ENCODE measurements at places on chromosomes 12 and 14.

GRCh38 chr12:51821440-51822260 lies 26.9 kb downstream of the FIGNL2 start:
- DNase-seq, result no peak

GRCh38 chr12:121214855-121215745 lies 5.2 kb downstream of the P2RX4 start:
- DNase-seq, result no peak

DNA sequence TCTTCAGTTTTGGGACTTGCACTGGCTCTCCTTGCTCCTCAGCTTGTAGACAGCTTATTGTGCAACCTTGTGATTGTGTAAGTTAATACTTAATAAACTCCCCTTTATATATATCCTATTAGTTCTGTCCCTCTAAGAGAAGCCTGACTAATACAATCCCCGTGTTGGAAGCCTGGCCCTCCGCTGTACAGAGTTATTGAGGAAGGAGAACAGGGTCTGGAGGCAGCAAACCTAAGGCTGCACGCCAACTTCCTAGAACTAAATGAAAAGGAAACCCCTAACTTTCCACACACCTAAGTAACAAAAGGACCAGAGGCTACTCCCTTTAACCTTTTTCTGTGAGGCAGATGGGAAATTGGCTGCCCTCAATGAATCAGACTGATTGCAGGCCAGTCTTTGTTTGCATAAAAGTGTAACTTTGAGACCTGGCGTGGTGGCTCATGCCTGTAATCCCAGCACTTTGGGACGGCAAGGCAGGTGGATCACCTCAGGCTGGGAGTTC lies 42.6 kb upstream of the LIMA1 start:
- no peak for DNase-seq

DNA sequence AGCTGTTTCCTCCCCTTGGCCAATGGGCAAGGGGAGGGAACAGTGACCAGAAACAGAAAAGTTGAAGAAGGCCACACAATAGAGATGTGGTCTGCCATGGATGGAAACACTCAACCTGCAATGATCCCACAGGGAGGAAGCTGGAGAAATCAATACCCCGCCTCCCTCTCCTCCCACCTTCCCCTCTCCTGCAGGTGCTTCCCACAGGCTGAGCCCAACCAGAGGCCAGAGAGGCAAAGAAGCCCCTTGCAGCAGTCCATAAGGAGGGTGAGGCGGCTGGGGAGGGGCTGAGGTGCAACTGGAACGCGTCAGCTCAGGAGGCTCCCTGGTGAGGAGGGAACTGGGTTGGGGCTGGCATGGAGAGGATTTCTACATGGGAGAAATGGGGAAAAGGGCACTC lies 84.0 kb downstream of the RNF34 start:
- DNase-seq, result no peak

- DNase-seq, result no peak
Measured at GRCh38 chr14:85417396-85417795, 112.5 kb upstream of the FLRT2 start.

DNA sequence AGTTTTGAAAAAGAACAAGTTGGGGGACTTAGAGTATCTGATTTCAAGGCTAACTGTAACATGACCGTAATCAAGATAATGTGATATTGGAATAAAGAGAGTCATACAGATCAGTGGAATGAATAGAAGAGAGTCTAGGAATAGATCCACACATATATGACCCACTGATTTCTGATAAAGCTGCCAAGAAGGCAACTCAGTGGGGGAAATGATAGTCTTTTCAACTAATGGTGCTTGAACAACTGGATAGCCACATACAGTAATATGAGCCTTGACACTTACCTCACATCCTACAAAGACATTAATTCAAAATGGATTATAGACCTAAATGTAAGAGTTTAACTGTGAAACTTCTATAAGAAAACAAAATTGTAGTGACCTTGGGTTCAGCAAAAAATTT lies 3.8 kb downstream of the PRKCH start:
- no peak for DNase-seq

DNA sequence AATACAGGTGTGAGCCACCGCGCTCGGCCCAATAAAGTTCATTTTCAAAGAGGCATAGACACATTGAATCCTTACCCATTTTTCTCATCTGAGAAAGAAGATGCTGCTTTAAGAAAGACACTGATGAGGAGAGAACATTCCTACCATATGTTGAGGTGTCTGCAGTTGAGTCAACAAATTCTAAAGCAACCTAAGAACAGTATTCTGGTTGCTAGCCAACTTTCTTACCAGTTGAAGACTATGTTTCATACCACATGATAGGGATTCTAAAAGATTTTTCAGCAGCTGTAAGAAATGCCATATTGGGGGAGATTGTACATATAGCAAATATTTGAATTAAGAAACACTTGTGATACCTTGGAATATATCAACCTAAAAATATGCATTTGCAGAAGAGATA lies 160.1 kb downstream of the SRGAP1 start:
- DNase-seq, result no peak

- no peak for DNase-seq
Measured at GRCh38 chr12:114302117-114302516, 103.8 kb downstream of the TBX5 start.

DNA sequence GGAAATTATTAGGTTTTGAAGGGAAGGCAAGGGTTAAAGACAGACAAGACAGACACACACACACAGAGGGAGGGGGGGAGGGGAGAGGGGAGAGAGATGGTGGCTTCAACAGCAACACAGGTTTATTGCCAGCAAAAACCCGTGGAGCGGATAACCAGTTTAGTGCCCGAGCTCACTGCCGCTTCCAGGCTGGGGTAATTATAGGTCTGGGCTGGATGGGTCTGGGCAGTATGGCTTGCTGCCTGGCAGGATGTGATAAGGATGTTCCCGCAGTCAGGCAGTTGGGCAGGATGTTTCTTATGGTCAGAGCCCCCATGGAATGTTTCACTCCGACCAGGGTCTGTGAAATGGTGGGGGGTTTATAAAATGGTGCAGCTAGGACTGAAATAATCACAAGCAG lies 4.4 kb upstream of the TDRD9 start:
- DNase-seq, result no peak

GRCh38 chr12:65943388-65944137 lies 119.3 kb downstream of the HMGA2 start:
- no peak for DNase-seq

- DNase-seq, result no peak
Measured at GRCh38 chr12:110536834-110537604, 34.9 kb downstream of the RAD9B start.

DNA sequence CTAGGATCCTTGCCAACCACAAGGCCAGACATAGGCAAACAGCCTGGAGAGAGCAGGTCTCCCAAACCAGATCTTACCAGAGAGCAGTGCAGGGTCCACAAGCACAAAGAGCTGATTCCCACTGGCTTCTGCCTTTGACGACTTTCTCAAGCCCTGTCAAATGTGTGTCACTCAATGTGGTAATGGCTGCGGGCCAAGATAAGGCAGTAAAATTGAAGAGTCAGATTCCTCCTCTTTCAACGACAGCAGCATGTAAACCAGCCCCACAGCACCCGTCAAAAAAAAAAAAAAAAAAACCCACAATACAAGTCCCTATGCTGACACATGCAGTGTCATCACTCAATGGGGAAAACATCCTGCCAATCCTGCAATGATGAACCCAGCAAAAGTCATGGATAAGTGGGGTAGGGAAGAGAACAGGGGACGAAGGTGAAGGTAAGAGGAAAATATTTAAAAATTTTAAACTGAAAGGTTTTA lies at the start of gene STON2:
Gene STON2 (minus strand): TSS at position 123 of the 477 bp plus-strand sequence. CDS start 1,942 bp downstream, outside the sequence.
- DNase-seq, result no peak

- no peak for DNase-seq
Measured at GRCh38 chr12:47419497-47419896, 286.3 kb downstream of the RPAP3 start.

DNA sequence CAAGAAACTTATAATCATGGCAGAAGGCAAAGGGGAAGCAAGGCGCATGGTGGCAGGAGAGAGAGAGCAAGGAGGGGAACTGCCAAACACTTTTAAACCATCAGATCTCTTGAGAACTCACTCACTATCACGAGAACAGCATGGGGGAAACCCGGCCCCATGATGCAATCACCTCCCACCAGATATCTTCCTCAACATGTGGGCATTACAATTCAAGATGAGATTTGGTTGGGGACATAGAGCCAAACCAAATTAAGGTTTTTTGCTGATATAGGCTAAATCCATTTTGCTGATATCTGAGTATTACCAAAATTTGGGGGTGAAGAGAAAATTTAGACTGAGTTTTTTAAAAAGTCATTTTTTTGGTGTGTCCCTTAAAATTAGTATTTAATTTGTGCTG lies 54.9 kb upstream of the TMX1 start:
- no peak for DNase-seq

DNA sequence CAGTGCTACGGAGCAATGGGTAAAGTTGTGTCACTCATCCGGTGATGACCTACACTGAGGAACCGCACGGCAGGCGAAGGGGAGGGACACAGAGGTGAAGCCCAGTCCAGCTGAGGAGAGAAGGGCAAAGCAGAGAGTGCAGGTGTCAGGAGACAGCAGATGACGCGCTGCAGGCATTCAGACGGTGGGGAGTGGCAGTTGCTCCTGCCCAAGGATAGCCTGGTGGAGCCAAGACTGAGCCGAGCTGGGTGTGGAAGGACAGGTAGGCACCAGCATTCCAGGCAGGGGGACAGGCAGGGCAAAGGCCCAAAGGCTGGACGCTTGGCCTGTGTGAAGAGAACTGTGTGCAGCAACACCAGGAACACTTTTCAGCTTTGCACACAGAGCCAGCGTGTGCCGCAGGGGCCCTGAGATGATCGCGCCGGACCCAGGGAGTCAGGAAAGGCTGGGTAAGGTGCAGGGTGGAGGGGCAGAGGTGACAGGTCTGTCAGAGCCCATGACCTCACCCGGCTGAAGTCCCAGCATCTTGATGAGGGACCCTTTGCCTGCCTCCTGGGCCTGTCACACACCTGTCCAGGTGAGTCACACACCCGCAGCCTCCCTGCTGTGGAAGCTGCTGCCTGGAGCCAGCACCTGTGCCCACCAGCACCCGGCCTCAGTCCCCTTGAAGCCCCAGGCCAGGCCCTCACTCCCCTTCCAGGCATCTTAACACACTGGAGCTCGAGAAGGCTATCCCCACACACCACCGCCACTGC lies 48.4 kb downstream of the TSPAN11 start:
- DNase-seq, result no peak

DNA sequence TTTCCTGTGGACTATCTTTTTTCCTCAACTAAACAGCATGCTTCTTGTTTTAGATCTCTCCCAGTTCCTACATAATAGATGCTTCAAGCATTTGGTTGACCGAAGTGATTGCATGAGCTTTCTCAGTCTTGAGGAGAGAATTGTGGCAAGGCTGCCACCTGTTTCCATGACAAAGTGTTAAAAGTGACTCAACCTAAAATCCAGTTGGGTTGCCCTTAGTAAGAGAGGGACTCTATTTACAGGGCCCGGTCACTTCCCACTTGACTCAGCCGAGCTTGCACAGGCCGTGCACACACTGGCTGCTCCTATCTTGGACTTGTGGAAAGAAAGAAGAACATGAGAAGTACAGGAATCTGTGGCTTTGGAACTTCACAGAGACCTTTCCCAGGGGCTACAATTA lies 2.1 kb upstream of the B4GALNT3 start:
- DNase-seq, result no peak

DNA sequence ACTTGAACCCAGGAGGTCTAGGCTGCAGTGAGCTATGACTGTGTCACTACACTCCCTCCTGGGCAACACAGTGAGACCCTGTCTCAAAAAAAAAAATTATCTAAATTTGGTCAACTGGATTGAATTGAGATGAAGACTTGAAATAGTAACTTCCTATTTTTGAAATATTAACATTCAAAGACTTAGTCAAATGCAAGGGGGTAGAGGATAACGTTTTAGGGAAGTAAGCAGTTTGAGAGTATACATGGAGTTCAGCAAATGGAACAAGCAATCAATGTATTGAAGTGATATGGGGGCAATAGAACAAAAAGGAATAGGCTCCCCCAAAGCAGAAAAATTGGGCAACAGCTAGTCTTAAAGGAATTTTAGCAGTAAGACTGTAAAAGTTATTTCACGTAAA lies 4.6 kb upstream of the MFAP5 start:
- DNase-seq, result no peak

DNA sequence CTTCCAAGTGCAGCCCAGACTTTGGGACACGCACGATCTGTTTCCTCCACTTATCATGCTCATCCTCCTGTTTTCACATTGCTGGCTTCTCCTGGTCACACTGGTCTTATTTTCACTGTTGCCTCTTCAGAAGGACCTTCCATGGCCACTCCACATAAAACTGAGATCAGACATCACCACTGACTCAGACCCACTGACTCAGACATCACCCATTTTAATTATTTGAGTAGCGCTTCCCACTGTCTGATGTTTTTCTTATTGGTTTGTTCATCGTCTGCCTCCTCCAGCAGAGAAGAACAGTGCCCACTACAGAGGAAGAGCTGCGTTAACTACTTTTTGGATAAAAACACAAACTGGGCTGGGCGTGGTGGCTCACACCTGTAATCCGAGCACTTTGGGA lies 270.5 kb upstream of the PWP1 start:
- no peak for DNase-seq

- no peak for DNase-seq
Measured at GRCh38 chr12:83575326-83575725, 888.6 kb downstream of the TMTC2 start.

DNA sequence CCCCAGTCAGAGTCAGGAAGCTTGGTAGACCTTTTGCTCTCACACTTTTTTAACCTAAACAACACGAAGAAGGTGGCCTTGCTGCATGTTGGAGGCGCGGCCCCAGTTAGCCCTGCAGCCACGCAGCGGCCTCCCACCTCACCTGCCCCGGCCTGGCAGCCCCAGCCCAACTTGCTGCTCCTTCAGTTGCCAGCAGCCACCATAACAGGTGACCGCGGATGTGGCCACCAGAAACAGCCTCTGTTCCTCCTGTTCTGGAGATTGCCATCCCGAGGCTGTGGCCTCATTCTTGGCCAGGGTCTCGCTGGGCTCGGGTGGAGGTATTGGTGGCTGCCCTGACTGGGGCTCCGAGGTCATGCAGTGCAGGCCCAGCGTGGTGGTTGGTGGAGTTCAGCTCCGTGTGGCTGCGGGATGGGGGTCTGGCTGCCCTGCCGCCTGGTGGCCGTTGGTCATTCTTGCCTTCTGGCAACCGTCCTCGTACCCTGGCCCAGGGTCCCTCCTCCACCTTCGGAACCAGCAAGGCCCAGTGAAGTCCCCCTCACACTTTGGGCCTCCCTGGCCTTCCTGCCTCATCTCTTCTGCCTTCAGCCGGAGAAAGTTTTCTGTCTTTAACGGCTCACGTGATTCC lies 20.7 kb upstream of the TEX22 start:
- no peak for DNase-seq

GRCh38 chr14:92900660-92901059 lies 22.3 kb upstream of the CHGA start:
- no peak for DNase-seq

- no peak for DNase-seq
Measured at GRCh38 chr14:88379706-88380343, 5.6 kb upstream of the SPATA7 start.

- no peak for DNase-seq
Measured at GRCh38 chr12:4277205-4277543, 3.6 kb downstream of the CCND2 start.

DNA sequence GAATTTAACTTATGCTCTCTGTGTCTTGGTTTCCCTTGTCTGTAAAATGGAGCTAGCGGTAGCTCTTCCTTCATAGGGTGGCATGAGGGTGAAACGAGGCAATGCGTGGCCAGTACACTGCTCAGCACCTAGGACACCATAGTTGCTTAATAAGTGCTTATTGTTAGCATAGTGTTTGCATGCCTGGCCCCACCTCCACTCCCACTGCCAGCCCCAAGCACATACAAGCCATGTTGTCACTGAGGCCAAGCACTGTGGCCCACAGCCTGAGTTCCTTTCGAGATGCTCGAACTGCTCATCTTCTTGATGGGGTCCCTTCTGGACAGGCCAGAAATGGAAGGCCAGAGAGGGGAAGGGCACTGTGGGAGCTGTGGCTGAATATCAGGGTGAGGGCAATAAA lies 839 bp downstream of the FICD start:
- no peak for DNase-seq
